ENCODE measurements at places on chromosomes 12 and 14.

GRCh38 chr14:61262082-61262481 lies 19.1 kb downstream of the TMEM30B start:
- DNase-seq = no peak

DNA sequence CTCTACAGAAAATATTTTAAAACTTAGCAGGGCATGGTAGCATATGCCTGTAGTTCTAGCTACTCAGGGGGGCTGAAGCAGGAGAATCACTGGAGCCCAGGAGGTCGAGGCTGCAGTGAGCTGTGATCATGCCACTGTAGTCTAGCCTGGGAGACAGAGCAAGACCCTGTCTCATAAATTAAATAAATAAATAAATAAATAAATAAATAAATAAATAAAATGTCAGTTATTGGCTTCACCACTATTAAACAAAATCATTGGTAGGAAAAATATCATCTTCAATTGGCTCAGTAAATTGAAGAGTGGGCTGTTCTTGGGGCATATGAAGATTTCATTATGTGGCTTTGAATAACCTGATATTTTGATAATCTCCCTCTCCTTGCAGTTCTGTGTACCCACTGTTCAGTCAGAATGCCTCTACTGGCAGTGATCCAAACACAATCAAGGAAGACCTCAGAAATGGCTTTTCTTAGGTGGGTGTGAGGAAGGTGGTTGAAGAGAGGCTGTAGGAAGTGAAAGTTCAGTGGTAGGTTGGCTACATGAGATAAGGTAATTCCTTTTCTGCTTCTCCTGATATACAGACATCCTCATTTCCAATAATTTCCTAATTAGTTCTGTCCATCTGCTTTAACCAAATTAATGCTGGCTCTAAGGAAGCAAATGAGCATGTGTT lies 175.8 kb downstream of the MSRB3 start:
- DNase-seq = no peak

- DNase-seq = no peak
Observed at GRCh38 chr12:5017638-5018348, 25.9 kb upstream of the KCNA5 start.

GRCh38 chr14:72675126-72675525 lies 218.8 kb downstream of the DPF3 start:
- DNase-seq = no peak

- DNase-seq = no peak
Observed at GRCh38 chr12:93456077-93456476, 11.2 kb upstream of the MRPL42 start.

DNA sequence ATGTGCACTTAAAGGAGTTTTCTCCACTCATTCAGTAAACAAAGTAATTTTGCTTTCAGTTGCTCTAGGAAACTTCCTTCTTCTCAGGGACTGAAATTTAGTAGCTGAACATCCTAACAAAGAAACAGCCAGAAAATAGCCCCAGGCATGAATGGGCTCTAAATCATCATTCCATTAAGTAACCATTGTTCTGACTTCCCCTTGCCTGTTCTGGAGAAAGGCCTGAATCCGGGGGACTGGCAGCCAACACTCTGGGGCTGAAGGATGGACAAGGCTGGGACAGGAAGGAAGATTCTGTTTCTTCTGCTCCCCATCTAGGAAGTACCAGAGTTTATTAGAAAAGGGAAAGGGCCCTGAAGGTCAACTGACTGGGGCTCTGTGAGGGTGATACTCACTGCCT lies 104.5 kb downstream of the ESRRB start:
- no peak for DNase-seq

DNA sequence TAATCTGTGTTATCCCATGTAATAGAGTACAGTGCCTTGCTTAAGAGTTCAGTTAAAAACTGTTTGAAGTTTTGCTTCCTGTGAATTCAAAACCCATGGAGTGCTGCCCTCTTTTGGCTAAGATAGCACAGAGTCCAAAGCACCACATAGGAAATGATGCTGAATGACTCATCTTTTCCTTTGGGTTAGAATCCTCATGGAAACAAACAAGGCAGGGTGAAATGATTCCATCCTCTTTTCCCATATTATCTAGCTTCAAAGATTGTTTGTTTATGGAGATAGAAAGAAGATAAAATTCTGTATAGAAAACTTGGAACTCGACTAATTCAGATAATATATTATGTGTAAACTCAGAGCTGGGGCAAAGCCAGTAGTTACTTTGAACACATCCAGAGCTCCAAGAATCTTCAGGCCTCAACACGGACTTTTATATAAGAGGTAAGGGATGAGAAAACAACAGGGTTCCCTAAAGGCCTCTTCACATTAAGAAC lies 87.4 kb downstream of the OTOGL start:
- DNase-seq = no peak

GRCh38 chr14:52112336-52113018 lies 43.6 kb upstream of the NID2 start:
- no peak for DNase-seq

DNA sequence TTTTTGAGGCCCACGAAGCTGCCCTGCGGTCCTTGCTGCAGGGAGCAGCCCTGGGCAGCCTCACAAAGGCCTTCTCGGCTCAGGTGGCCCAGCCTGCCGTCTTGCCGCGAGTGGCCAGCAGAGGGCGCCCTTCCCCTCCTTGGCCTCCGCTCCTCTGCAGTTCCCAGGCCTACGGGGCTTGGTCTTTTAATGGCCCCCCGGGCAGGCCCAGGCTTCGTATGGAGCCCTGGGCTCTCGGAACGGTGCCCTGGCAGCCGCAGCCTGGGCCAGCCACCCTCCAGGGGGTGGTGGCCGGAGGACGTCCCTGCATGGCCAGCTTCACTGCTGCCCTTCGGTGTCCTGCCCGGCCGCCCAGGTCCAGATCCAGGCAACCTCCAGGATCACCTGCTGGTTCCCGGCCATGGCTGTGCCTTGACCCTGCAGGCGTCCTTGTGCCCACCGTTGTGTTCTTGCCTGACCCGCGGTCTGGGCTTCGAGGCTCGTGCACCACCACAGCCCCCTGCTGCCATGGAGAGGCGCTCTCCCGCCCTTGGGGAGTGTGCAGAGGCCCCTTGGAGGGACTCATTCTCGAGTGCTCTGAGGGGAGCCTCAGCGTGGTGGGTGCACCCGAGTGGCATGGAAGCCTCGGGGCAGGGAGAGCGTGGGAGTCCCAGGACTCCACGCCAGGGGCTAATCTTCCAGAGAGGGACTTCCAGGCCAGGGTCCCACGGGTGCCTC lies 9.4 kb downstream of the ASPG start:
- DNase-seq = peak; percentile 38

DNA sequence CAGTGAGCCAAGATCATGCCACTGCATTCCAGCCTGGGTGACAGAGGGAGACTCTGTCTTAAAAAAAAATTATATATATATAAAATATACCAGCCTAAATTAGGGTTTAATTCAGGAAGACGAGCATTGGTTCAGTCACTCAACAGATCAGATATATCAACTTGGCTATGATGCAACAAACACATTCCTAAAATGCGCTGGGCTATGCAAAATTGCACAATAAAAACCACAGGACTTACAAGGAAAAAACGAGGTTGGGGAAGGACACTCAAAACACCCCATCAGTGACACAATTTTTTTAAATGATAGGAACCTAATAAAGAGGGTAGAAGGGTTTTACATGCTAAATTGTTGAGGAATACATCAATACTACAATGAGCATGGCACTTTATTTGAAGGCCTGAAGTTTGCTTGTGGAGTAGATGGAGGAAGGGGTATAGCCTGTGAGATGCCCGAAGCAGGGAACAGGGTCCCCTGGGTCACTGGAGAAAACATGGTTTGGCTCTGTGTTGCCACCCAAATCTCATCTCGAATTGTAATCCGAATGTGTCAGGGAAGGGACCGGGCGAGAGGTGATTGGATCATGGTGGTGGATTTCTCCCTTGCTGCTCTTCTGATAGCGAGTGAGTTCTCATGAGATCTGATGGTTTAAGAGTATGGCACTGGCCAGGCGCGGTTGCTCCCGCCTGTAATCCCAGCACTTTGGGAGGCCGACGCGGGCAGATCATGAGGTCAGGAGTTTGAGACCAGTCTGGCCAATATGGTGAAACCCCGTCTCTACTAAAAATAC lies 71.2 kb downstream of the TNFAIP2 start:
- no peak for DNase-seq

GRCh38 chr12:105522166-105522825 lies 191.8 kb downstream of the C12orf75 start:
- DNase-seq = no peak

GRCh38 chr14:100294213-100294962 lies 11.9 kb downstream of the SLC25A29 start:
- no peak for DNase-seq

DNA sequence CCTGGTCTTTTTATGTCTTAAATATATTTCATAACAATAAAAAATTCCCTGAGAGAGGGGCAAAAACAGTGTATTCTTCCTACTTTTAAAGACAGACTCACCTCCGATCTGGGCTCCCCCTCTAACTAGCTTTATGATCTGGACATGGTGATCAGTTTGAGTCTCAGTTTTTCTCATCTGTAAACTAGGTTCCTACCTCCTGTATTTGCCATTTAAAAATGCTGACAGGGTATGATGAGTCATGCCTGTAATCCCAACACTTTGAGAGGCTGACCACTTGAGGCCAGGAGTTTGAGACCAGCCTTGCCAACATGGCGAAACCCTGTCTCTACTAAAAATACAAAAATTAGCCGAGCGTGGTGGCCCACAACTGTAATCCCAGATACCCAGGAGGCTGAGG lies 114.8 kb upstream of the LHX5 start:
- no peak for DNase-seq

DNA sequence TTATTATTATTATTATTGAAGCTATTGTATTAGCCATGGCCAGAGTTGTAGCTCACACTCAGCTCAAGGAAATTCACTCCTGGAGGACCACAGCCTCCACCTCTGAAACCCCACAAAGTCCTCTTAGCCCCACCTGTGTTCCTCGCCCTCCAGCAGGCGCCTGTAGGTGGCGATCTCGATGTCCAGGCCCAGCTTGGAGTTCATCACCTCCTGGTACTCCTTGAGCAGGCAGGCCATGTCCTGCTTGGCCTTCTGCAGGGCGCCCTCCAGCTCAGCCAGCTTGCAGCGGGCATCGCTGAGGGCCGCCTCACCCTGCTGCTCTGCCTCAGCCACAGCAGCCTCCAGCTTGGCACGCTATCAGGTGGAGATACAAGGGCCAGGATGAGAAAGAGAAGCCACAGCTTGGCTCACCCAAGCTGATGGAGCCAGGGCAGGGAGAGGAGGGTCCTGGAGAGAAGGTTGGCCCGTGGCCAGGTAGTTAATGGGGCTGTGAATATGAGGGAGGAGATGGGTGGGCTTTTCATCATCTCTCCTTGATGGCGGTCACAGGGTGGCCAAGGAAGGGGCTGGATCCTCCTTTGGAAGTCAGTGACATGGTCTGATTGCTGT lies 5.1 kb downstream of the KRT85 start:
- no peak for DNase-seq

DNA sequence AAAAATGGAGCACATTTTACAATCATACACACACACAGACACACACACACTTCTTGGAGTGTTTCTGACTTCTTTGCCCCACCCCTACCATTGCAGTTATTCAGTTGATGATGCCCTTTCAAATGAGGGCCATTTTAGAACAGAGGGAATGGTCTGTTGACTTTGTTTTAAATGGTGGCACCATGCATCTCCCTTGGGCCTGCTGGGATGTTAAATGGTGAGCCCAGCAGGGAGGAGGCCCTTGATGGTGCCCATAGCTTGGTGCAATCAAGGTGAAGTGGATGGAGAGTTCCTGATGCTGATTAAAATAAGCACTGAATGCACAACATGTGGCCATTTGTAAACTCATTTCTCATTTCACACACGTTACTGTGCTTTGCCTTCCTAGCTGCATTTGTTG lies 13.3 kb downstream of the C12orf75 start:
- no peak for DNase-seq

DNA sequence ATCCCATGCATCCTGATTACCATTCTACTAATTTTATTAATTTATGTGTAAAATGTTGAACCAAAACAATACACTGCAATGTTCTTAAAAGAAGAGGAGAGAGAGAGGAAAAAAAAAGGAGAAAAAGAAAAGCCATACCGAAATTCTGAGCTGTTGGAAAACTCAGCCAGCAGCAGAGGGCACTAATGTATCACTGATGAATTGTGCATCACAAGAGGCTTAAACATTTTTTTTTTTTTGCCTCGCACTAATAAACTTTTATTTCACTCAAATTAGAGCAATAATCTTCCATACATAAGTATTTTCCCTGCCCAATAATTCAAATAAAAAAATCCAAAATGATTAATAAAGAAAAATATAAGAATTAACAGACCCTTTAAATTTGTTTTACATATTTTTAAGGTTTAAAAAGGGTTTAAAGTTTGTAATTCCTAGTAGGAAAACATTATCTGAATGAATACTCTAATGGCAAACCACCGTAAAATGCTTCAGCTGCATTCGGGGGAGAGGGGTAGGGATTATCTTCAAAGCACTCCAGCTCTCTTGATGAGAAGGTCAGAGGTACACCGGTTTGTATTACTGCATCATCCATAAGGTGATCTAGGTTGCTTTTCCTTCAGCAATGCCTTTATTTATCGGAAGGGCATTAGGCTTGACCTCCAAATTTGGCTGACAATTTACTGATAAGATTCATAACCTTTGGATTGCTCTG lies 41.9 kb downstream of the ATP23 start:
- no peak for DNase-seq

DNA sequence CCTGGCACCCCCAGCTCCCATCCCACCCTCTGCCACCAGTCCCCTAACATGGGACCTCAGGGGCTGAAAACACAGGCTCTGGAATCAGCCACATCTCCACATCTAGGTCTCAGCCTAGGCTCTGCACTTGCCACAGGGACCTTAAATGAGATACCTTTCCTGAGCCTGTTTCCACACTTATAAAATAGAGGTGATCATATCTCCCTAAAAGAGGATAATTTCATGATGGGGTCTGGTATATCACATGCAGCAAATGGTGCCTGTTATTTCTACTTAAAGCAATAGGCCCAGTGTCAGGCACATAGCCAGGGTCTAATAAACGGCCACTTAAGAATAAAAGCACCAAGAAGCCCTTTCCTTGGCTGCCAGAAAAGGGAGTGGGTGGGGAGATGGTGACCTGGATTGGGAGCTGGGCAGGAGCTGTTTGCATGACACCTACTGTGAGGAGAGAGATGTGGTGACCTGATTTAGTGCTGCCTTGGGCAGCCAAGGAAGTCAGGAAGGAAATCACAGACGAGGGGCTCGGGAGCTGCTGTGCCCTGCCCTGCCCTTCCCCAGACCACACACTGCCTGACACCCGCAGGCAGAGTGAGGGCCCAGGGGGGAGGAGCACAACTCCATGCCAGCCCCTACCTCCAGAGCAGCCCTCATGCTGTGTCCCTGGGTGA lies 71.2 kb downstream of the IRF2BPL start:
- DNase-seq = no peak

GRCh38 chr14:29339494-29340172 lies 573.0 kb downstream of the FOXG1 start:
- no peak for DNase-seq

GRCh38 chr12:13049816-13050215 lies 5.6 kb downstream of the FAM234B start:
- no peak for DNase-seq

All from amygdala (tissue), 56 donors.